Neural progenitor cell (in vitro differentiated cells): ENCODE measurements at places on chromosomes 2 and 18. TPM values are rescaled to one million over a fixed set of nuclear protein-coding genes. Genes with fewer than 3 reads are reported as not detected.

Gene MC5R
- total RNA-seq = not detected in 2 replicates

Gene AKAIN1
- not detected in 2 replicates for total RNA-seq

GRCh38 chr2:60298006-60298696, 255.3 kb downstream of the BCL11A start:
- DNase-seq = no peak
- H3K36me3 ChIP-seq = no peaks in the 10 kb centered on the region
- H3K27me3 ChIP-seq = no peaks in the 10 kb centered on the region
- no peak overlapping the region for H3K27ac ChIP-seq

Gene FEV
- not detected in 2 replicates for total RNA-seq

Gene QPCT
- total RNA-seq = 0.19 TPM in 1 of 2 replicates, not detected in the other

GRCh38 chr2:179581605-179582004, 279.8 kb downstream of the ZNF385B start:
- no peak for DNase-seq
- H3K27me3 ChIP-seq = no peaks in the 10 kb centered on the region
- H3K27ac ChIP-seq = no peak overlapping the region

Gene FMNL2
- 64.8 and 99.7 TPM in 2 replicates for total RNA-seq

GRCh38 chr2:150274108-150274507, 213.4 kb downstream of the RND3 start:
- H3K36me3 ChIP-seq = no peaks in the 10 kb centered on the region
- no peaks in the 10 kb centered on the region for H3K4me1 ChIP-seq
- H3K27ac ChIP-seq = no peak overlapping the region
- no peaks in the 10 kb centered on the region for H3K27me3 ChIP-seq
- no peak for DNase-seq
